ENCODE measurements at places on chromosomes 1 and 21.

DNA sequence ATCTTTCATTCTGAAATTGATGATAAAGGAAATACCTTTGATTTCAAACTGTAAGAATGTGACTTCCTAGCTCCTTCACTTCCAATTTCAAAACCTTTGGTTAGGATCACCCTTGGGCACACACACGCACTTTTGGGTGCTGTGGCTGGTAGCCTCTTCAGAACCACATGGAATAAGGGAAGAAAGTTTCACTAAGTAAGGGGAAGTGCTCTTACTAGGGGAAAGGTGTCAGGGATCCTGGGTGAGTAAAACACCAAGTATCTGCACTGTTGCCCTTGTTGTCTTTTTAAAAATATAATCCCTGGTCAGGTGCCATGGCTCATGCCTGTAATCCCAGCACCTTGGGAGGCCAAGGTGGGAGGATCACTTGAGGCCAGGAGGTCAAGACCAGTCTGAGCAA, 132.4 kb downstream of the SDCCAG8 start:
- DNase-seq: no peak

GRCh38 chr1:64955097-64956009, 11.0 kb downstream of the JAK1 start:
- no peak for DNase-seq

- no peak for DNase-seq
These were observed 6.3 kb downstream of the CELSR2 start for GRCh38 chr1:109255678-109256077.

DNA sequence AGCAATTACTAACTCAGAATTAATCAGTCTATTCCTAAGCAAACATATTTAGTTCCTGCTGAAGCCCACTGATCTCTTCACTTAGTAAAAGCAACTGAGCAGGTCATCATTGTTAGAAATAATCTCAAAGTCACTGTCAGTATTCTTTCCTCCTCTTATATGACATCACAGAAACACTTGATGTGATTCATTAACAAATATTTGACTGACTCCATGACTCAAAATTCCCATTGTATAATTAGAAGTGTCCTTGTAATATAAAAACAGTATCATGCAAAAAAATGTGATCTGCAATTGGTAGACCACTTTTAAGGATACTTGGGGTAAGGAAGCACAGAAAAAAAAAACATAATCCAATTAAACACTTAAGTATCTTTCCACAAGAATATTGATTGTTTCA, 194.4 kb downstream of the DPYD start:
- no peak for DNase-seq

GRCh38 chr1:213061263-213061662, 10.2 kb downstream of the RPS6KC1 start:
- DNase-seq: no peak

- DNase-seq: no peak
These were observed 23.8 kb downstream of the HSD3B2 start for GRCh38 chr1:119438761-119439160.

DNA sequence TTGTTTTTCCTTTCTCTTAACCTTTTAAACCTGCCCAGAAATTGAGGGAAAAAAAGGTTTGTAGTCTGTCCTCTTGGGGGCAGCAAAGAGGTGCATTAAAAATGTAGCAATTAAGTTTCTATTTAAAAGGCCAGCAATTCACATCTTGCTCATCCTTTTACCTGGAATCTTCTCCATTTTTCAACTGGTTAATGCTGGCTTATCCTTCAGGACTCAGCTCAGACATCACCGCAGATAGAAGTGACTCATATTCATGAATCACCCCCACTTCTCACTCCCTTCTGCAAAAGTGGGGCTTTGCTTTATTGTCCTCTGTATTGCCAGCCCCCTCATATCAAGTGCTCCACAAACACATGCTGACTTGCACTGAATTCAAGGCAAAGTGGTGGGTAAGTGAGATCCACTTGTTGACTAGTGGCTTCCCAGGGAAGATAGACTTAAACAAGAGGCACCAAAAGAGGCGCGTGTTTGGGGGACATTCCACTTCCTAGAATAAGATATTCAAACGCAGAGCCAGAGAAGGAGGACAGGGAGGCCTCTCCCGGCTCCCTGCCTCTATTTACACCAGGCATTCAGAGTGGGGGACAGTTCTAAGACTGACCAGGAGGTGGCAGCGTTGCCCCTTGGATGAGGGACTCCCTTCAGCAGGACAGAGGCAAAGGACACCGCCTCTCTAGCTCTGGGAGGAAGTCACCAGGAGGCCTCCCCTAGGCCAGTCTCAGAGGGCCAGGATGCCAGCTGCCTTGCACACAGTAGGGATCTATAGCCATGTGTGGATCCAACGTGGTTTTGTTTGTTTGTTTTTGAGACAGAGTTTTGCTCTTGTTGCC, 23.2 kb upstream of the ZNF648 start:
- DNase-seq: peak; percentile 91

DNA sequence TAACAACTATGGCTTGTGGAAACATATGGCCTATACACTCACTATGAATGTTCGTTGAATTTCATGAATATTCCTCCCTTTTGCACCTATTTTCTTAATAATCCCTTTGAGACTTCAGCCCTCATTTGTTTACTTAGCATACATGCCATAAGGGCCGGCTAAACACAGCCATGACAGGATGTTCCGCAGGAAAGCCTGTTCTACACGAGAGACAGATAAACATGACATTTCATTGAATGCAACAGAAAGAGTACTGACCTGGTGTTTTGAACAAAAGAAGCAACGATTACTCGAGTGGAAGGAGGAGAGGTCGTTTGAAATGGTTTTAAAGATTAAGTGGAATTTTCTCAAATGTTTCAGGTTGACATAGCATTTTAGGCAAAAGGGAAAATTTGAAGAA, 459.5 kb upstream of the CXADR start:
- no peak for DNase-seq

DNA sequence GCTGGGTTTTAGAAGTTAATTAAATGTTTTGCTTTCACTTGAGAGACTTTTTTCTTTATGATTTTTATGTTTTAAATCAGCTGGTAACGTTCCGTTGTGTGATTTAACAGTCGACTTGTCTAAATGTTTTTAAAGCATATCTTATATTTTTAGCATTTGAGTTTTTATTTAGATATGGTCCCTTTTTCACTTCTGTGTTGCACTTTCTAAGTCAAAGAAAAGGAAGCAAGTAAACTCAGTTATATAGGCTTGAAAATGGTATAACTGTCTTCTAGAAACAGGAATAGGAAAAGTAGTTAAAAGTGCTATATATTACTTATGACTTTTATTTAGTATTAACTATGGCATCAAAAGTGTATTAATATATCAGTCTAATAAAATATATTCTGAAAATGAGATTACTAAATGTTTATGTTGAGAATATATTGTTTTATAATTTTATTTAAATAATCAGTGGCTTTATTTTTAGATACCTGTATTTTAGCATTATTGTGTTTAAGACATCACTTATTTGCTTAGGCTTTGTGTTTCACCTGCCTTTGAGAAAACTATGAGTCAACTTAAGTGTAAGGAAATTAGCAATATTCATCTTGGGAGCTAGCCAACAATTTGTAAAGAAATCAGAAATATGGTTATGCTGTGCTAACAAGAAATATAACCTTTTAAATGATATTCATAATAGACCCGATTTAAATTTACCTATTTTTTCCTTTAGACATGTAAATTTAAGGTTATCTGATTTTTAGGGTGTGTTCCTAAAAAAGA, 60.5 kb downstream of the RABGAP1L start:
- DNase-seq: no peak

DNA sequence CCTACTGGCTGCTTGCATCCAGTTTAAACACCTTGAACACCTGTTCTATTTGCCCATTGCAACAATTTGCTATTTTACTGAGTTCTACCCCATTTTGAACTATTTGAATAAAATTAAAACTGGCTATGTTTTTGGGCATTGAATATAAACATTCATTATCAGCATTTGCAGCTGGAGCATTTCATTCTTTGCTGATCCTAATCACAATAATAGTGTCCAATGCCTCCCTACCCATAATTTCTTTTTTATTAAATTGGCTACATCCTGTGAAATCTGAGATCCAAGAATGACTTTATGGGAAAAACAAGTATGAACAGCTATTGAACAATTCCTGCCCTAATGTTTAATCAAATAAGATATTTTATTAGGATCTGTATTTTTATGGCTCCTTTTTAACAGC, 447.9 kb downstream of the PLA2G4A start:
- no peak for DNase-seq

GRCh38 chr1:4395676-4396075, 258.7 kb upstream of the AJAP1 start:
- DNase-seq: no peak

DNA sequence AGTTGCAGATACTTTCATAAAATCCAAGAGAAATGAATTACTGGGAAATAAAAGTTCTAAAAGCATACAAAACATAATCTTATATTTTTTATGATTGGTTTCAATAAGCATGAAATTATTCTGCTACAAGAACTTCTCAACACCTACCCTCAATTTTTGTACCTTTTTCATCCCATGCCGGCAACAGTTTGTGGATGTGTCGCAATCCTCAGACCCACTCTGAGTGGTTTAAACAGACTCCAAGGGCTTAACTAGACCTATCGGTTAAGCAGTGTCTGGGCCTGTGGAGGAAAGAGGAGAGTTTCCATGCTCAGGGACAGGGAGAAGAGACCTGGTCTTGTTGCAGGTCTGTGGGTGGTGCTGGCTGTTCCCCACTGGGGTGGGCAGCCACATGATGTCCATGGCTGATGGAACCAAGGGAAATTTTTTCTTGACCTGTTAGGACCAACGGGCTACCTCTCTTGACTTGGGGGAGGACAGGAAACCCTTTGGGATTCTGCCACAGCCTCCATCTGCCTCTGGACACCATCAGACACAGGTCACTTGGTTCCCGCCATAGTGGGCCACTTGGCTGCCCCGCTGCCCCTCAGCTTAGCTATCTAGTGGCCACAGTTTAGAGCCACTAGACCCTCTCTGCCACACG, 81.1 kb upstream of the CLDN14 start:
- peak; percentile 13 for DNase-seq

GRCh38 chr1:1198423-1199140, 7.8 kb downstream of the TNFRSF18 start:
- DNase-seq: no peak

DNA sequence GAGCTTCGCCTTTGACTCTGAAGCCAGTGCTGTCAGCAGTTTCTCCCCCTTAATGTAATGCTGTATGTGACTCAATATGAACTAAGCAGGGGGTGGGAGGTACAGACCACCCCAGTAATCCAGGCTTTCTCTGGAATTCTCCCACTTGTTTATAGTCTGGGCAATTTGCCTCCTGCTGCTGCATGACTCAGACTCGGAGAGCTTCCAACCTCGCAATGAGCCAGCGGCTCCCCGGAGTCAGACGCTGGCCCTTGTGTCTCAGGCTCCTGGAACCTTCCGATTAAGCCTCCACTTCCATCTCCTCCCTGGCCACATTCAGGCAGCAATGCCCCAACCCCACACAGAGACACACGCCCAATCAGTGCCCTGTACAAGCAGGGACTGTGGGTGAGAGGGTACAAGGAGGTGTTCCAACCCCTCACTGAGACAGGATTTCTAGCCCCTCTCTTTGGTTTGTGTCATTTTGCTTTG, 471.7 kb upstream of the VAMP3 start:
- DNase-seq: peak; percentile 47

DNA sequence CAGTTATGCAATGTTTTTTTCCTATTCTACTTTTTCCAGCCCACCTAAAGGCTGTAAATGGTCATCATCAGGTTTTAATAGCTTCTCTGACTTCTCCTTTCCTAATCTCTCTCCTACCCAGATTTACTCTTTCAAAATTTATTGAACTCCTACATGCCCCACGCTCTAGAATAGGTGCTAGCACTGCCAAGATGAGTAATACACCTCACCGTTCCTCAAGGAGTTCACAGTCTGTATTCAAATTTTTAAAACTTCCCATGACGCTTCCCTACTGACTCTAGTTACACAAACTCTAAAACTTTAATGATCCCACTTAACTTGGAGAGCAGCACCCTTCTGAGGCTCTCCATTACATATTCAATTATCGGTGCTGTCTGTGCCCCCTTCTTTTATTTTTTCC, 51.6 kb downstream of the ALG14 start:
- no peak for DNase-seq

DNA sequence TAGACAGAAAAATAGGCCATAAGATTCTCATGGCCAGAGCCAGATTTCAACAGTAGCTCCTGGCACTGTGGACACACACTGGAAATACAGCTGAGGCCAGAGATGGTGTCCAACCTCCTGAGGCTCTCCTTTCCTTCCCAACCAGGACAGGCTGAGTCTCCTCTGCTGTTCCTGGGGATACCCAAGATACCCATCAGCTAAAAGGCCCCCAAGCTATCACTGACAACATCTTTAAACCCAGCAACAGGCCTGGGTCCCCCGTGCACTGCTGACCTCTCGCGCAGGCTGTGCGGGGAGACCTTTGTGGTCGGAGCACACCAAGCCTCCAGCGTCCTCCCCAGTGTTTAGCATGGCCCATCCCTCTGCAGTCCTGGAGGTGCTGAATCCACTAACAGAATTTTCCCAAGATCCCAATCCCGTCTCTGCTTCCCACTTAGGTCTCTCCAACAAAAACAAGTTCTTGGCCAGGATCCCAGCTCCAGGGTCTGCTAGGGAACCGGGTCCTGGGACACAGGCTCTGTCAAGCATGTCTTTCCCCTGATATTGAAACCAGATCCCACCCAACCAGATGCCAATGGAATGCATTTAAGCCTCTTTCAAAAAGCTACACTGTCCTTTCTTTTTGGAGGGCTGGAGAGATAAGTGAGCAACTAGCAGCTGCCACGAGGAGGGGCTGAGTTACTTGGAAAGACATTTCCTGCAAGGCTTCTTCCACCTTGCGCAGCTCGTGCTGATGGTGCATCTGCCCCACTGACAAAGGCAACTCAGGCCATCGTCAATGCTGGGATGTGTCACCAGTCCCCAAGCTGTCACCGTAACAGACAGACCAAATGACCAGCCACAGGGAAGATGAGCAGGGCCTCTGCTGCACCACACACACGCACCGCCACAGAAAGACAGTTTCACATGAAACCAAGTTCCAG, 73.2 kb downstream of the BCAR3 start:
- no peak for DNase-seq

DNA sequence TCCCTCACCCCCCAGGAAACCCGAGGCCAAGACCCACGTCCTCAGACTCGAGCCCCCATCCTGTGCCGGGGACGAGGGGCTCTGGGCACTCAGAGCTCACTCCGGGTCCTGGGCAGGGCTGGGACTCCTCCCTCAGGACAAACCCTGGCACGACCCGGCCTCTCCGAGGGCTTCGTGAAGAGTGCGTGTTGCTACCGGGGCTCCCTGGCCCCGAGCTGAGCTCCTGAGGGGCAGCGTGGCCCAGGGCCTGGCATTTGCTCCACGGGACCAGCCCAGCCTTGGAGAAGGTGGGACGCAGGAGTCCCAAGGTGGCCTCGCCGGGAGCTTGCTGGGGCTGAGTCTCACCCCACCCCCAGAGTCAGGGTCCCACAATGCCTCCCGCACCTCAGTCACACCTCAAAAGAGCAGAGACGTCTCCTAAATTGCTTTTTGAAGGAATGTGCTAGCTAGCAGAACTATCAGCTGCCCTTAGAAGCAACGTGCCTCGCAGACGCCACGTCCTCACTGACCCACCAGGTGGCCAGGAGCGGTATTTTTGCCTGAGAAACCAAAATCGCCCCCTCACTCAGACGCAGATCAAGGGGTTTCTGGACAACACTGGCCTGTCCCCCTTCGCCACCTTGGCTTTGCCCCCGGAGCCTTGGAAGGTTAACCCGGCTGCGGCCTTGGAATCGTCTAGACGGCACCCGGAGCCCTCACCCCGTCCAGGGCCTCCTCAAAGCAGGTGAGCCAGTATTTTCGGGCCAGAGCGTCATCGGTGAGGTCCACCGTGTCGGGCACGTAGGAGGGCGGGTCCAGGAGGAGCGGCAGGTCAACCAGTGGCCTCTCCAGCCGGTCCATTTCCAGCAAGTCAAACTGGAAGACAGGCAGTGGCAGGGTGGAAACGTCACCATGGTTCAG, 11.3 kb downstream of the PANK4 start:
- DNase-seq: no peak

- no peak for DNase-seq
These were observed 81.6 kb upstream of the DISP3 start for GRCh38 chr1:11397151-11397901.

Data from ecto neural progenitor cell (in vitro differentiated cells).